ENCODE measurements at places on chromosomes 12 and 14.

- DNase-seq, result peak; percentile 9
Observed at GRCh38 chr14:47040550-47040949, 389.0 kb upstream of the RPL10L start.

GRCh38 chr14:30129807-30130206 lies 202.2 kb upstream of the PRKD1 start:
- no peak for DNase-seq

- DNase-seq, result no peak
Observed at GRCh38 chr12:87254381-87255030, 774.7 kb downstream of the C12orf50 start.

GRCh38 chr12:27505109-27505508 lies 18.9 kb upstream of the PPFIBP1 start:
- DNase-seq, result no peak

GRCh38 chr12:32307326-32307725 lies 92.0 kb upstream of the FGD4 start:
- no peak for DNase-seq

DNA sequence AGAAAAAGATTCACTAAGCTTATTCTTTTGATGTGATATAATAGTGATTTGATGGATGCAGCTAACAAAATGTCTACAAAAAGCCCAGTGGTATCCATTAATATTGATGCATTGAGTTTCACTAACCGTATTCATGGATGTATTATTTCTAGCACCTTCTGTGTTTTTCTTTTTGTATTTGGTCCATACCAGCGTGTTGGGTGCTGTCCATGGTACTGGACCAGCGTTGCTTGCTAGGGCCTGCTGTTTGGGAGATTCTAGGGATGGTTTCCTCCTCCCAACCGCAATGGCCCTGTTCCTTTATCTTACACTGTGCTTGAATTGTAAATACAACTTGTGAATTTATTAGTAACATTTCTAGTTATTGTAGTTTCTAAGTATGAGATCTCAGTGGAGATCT lies 31.7 kb downstream of the ANO4 start:
- DNase-seq, result peak; percentile 66

DNA sequence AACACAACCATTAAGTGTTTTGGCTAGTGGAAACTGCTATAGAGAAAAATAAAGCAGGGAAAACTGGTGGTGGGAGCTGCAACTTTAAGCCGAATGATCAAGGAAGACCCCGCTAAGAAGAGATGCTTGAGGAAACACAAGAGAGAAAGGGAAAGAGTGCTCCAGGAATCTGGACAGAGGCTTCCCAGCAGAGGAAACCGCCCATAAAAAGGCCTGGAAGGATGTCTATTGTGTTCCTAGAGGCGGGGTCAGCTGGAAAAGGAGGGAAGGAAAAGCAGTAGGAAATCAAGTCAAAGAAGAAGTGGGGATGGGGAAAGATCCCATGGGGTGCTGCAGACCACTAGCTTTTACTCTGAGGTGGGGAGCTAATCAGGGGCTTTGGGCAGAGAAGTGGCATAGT lies 12.4 kb downstream of the SLC2A13 start:
- no peak for DNase-seq

DNA sequence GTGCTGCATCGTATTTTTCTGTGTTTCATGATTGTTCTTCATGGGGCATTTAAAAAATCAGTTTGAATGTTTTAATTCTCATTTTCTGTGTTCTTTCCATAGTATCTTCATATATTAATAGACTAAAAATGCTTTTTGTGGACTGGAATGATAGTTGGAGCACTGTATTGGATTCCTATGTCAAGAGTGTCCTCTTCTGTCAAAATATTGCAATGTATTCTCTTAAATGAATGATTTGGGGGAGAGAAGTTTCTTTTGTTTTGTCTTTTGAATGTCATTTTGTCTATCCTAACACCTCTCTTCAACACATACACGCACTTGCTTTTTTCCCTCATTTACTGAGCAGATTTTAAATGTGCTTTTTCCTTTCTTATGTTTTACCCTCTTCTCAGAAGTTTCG lies 4.7 kb upstream of the EIF2S3B start:
- peak; percentile 1 for DNase-seq

GRCh38 chr14:101243587-101244338 lies 317.5 kb upstream of the DIO3 start:
- no peak for DNase-seq

GRCh38 chr12:104496336-104496735 lies 39.6 kb downstream of the CHST11 start:
- DNase-seq, result no peak

DNA sequence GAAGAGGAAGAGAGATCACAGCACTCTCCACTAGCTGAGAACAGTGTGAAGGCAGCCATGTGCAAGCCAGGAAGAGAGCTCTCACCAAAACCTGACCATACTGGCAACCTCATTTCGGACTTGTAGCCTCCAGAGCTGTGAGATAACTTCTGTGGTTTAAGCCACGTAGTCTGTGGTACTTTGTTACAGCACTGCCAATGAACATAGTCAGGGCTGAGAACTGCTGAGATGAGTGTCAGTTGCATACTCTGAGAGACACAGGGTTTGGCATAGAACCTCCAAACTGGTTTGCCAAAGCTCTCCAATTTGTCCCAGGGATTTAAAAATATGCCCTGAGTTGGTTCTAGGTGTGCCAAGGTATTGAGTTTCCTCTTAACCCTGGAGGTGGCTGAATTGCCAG lies 218.6 kb downstream of the ATP23 start:
- DNase-seq, result no peak

GRCh38 chr12:120795441-120796178 lies 70.0 kb downstream of the ACADS start:
- no peak for DNase-seq

GRCh38 chr12:121786440-121786825 lies 7.1 kb downstream of the RHOF start:
- DNase-seq, result peak; percentile 84

DNA sequence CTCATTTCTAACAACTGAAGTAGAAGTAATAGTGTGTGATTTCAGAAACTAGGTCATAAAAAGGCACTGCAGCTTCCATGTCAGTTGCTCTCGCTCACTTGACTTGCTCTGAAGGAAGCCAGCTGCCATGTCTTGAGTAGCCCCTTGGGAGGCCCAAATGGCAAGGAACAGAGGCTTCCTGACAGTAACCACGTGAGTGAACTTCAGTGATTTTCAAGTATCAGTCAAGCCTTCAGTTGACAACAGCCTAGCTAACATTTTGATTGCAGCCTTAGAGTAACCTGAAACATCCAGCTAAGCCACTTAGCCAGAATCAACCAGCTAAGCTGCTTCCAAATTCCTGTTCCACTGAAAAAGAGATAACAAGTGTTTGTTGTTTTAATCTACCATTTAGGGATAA lies 26.7 kb downstream of the TOGARAM1 start:
- DNase-seq, result no peak

DNA sequence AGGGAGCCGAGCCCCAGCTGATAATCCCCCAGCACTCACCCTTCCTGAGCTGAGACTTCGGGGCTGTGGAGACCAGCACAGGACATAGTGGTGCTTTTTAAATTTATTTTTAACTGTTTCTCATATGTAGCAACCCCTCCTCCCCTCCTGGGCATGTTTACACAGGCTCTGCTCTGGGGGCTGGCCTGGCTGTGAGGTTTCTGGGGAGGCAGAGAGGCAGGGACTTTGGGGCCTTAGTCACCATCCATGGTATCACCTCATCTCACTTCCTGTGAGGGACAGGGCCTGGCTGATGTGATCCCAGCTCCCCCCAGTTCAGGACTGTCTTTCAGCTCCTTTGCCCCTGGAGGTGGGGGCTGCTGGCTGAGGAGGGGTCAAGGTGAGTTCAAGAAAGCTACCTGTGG lies 20.4 kb downstream of the VASH1 start:
- DNase-seq, result no peak

DNA sequence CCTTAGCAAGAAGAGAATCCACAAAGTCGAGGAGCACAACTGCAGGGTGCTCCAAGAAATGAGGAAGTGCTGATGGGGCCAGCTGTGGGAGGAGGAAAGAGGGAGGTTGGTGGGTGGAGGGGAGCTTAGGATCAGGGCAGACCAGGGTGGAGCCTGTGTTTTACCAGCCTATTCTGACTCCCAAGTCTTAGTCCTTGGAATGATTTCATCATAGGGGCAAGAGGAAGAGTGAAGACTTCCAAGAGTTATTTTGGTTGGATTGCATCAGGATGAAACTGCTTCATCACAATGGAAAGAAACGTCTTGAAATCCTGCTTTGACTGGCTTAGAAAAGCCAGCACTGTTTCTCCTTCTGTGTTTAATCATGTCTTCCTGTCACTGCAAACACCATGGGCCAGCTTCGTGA lies 194.0 kb downstream of the DPF3 start:
- DNase-seq, result peak; percentile 96

GRCh38 chr14:102314242-102315011 lies 5.1 kb upstream of the ZNF839 start:
- DNase-seq, result peak; percentile 92

GRCh38 chr12:13386323-13387039 lies 190.0 kb downstream of the EMP1 start:
- DNase-seq, result no peak

DNA sequence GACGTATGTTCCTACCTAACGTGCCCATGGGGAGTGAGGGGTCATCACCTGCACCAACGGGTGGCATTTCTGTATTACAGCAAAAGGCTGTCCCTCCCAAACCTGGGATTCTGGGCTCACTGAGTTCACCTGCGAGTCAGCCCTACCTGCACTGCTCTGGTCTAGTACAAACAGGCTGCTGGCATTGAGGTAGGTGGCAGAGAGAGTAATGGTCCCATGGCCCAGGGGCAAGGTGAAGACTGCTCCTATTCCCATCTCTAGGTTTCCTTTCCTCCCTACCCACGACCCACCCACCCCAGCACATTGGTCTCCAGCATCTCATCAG lies 421 bp downstream of the SUOX start:
- no peak for DNase-seq

DNA sequence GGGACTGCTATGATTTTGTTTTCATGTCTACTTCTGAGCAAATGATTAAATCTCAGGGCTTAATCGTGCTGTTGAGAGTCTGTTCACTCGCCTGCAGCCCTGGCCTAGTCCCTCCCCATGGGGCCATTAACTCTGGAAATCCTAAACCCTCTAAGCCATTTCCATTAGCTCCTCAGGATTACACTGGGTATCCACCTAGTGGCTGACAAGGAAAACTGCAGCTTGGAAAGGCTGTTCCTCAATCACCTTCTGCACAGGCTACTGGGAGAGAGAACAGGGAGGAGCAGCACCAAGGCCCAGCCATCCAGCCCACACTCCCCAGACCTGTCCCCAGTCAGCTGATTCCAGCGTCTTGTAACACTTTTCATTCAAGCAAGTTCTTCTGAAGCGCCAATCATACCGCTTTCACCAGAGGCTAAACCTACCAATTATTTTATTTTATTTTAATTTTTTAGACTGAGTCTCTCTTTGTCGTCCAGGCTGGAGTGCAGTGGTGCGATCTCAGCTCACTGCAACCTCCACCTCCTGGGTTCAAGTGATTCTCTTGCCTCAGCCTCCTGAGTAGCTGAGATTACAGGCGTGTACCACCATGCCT lies 48.7 kb downstream of the NEUROD4 start:
- DNase-seq, result peak; percentile 83

GRCh38 chr14:22282417-22282816 lies 306.6 kb downstream of the DAD1 start:
- no peak for DNase-seq

DNA sequence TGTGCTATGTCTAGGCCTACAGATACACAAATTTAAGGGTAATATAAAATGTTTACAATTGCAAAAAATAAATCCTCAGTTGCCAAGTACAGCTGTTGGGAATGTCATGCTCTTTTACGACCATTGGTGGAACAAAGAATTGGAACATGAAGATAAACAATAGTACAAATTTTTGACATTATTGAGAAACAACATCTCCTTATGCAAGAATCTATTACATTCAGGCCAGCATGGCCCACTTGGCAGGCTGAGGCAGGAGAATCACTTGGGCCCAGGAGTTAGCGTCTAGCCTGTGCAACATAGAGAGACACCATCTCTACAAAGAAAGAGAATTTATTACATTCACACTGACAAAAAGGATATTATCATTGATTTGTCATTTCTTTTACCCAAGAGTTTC lies 135.9 kb upstream of the NTF3 start:
- no peak for DNase-seq

- peak; percentile 2 for DNase-seq
Observed at GRCh38 chr12:100795174-100795799, 711 bp downstream of the ANO4 start.
